Activated T-cell treated with anti-CD3 and anti-CD28 coated beads, Interleukin-2, amount 50 U/mL, for 24 hours (primary cell): ENCODE measurements at places on chromosomes 2 and 18.

- DNase-seq, result no peak
Measured at GRCh38 chr2:110876167-110876999, 144.0 kb downstream of the ACOXL start.

DNA sequence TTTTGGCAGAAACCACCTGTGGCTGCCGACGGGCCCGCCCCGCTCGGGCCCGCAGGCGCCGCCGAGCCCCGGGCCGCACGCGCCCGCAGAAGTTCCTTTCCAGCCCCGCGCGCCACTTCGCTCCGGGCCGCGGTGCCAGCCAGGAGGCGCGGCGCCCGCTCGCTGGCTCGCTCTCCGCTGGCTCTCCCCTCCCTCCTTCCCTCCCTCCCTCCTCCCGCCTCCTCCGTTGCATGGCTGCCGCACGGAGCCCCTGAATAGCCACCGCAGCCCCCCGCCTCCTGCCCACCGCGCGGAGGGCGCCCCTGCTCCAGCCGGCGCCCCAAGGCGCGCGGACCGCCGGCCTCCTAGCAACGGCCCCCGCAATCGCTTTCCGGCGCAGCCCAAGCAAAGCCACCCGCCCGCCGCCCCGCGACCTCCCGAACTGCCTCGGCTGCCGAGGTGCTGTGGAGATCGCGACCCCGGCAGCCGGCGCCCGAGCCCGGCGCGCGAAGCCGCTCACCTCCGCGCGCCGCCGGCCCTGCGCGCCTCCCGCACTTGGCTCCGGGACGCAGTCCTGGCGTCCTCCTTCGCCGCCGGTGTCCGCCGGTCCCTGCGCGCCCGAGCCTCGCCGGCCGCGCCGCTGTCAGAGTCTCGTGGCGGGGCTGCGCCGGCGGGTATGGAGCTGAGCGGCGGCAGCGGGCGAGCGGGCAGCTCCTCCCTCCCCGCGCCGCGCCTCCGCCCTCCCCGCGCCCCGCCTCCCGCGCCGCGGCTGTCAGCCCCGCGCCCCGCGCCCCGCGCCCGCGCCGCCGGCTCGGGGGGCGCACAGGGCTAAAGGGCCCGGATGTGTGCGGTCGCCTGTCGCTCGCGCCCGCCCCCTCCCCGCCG, at the start of gene ZBTB7C:
Gene ZBTB7C (minus strand): TSS at position 657 of the 864 bp plus-strand sequence.
- peak; percentile 51 for DNase-seq

DNA sequence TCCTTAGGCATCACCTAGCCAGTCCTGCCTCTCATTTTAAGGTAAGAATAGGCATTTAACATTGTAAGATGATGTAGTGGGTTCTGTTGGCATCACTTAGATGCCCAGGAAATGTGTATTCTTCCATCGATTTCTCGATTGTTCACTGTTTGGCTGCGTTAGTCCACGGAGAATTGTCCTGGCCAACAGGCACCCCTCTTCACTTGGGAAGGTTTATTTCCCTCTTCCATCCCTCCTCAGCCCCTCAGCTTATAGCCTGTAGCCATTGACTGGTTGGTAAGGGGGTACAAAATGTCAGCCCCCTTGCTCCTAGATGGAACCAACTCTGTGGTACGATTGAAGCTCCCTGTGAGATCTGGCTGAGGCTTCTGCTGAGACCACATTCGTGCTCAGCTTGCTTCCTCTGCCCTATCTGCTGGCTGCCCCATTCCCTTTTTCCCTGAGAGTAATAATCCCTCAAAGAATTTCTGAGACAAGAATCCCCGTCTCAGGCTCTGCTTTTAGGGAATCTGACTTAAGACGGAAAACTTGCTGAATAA, 43.4 kb downstream of the PLEKHA3 start:
- peak; percentile 34 for DNase-seq

DNA sequence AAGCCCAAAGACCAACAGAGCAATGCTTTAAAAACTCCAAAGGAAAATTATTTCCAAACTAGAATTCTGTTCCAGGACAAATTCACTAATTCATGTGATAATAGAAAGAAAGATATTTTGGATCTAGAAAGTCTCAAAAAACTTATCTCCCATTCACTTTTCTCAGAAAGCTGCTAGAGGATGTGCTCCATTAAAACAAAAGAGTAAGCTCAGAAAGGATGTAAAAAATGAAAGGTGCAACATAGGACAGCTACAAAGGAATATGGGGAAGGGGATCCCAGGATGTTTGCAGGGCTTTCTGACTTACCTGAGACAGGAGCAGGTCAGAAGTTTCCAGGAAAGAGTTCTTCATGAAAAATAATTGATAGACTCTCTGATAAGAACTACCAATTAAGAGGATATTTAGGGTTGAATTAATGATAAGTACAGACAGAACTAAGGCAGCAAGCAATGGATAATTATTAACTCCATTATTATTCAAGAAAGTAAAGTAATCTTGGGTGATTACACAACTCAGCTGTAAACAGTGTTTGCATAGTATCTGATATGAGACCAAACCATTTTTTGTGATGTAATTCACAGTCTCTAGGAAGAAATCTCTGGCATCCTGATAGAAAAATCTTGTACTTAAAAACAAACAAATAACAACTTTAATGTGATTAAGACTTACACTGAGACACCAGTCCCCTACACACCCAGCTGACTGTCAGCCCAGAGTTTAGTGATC, 20.9 kb downstream of the LYG1 start:
- no peak for DNase-seq

DNA sequence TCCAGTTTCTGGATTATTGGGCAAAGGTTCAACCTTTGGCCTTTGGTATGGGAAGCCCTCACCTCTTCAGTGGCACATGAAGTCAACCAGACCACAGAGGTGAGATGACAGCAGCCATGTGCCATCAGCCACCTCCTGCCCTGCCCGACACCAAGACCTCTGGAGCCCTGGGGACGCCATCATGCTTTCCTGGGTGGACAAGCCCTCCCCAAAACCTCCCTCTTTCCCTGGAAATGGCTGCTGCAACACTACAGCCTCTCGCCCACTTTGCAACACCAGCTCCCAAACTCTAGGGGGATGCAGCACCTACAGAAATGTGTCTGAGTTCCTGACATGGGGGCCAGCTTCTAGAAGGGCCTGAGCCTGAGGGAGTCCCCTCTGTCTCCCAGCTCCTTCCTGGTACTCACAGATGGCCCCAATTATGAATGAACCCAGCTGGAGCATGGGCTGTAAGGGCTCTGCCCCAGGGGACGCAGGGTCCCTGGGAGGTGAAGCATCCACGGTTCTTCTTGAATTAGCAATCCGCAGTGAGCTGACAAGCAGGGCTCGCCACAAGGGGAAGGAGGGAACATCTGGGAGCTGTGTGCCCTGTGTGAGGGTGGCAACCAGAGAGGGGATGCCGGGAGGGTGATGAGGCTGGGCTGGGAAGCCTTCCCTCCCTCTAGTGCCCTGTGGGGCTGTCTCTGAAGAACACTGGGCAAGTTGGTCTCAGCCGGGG, 268.5 kb upstream of the HDAC4 start:
- peak; percentile 11 for DNase-seq

DNA sequence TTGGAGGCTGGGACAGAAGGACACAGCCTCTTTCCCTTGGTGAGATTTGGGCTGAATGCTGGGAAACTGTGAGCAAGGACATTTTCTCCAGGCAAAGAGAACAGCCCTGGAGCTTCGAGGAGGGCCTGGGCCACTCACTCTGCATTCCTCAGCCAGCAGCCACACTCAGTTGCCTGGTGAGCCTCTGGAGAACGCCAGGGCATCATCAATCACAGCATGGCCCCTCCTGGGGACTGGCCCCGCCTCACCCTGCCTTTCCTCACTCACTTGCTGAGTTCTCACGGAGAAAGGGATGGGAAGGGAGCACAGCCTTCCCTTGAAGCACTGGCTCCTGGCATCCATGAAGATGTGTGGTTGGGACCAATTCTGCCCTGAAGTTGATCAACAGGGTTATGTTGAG, 55.0 kb downstream of the APOB start:
- no peak for DNase-seq

GRCh38 chr2:98254504-98255059, 91.7 kb upstream of the CNGA3 start:
- no peak for DNase-seq

DNA sequence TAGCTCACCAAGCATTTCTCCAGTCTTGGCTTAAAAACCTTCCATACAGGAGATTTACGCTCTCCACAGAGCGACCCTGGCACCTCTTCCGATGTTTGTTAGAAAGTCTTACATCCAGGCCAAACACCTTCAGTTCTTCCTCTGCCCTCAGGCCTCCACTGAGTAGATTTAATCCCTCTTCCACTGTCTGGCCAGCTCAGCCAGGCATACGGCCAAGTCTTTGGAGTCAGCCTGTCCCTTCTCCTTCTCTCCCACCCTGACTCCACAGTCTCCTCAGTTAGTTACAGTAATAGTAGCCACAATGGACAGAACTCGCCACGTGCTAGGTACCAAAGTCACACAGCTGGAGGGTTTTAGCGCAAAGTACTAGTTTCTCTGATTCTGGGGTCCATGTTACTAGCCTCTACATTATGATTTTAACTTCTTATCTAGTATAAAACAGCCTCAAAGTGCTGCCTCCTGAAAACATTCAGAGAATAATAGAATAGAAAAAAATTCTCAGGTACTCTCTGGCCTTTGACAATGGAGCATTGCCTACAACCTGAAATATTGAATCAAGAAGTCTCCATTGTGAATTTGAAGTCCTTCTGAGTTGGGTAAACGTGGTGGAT, 39.5 kb downstream of the THNSL2 start:
- no peak for DNase-seq

DNA sequence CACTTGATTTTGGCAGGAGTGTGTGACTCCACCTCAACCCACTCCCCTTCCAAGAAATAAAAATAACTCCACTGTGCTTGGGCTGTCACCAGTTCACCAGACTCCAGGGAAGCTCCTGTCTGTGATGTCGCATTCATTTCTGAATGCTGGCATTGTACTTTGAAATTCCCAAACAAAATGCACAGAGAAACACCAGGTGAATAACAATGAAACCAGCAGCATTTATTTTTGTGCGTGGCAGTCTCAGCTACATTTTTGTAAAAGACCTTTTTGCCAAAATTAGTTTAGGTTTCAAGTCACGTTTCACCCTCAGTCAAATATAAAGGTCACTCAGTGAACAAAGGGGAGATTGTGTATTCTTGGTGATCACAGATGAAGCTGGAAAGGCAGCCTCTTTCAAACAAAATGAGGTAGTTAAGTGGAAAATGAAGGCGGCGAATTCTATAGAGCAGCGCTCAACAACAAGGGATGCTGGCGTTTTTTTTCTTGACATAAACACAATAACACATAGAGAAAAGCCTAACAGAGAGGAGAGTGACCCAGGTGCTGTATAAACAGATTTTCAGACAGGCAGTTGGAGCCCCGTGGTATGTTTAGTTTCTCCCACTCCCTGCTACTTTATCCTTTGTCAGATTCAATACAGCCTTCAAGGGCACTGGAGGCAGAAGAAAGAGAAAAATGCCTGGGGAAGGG, 210.3 kb upstream of the GCFC2 start:
- no peak for DNase-seq

- DNase-seq, result no peak
Measured at GRCh38 chr2:149858901-149859634, 271.5 kb upstream of the MMADHC start.

GRCh38 chr2:52222128-52222527, 1190.2 kb upstream of the NRXN1 start:
- DNase-seq, result no peak

- no peak for DNase-seq
Measured at GRCh38 chr18:44507729-44508325, 172.9 kb upstream of the SETBP1 start.

DNA sequence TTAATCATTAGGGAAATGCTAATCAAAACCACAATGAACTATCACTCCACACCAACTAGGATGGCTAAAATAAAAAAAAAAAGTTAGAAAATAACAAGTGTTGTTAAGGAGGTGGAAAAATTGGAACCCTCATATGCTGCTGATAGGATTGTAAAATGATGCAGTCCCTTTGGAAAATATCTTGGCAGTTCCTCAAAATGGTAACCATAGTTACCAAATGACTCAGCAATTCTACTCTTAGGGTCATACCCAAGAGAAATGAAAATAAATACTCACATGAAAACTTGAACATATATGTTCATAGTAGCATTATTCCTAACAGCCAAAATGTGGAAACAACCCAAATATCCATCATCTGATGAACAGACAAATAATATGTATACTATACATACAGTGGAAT, 15.7 kb upstream of the ACVR2A start:
- no peak for DNase-seq

- peak; percentile 14 for DNase-seq
Measured at GRCh38 chr2:240418311-240418710, 17.2 kb upstream of the GPC1 start.

- DNase-seq, result no peak
Measured at GRCh38 chr2:26883956-26884355, 36.0 kb downstream of the DPYSL5 start.

- DNase-seq, result no peak
Measured at GRCh38 chr18:79912994-79913831, 38.2 kb downstream of the SLC66A2 start.
